ENCODE measurements at places on chromosomes 5 and 9.

DNA sequence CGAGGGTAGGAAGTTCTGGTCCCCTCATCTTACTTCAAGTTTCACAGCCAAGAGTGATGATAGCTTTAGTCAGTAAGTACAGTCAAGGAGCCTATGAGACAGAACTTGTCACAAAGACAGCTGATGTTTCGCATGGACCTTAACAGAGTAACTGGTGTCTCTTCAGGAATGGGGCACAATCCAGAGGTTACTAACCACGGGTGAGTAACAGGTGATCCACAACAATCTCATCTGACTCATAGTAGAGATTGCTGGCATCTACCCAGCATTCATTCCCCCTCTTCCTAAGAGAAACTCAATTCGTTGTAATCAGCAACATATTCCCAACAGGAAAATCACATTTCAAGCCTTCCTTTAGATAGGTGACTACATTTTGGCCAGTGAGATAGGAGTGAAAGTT lies 126.7 kb downstream of the SNX18 start:
- no peak for DNase-seq

DNA sequence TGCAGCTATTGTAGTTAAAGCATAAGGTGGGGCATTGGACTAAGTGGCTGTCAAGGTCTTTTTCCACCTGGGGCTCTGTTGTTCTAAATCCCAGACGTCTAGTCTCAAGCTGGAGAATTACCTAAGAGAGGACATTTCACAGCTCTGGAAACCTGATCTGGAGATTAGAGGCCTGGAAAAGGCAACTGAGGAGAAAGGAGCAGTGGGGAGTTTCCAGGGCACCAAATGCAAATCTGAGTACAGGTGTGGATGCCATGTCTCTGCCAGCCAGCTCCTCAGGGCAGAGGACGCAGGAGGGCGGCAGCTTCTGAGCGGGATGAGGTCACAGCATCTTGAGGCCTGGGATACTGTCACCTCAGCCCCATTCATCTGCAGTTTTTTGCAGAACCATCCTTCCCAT lies 65.2 kb downstream of the PPARGC1B start:
- DNase-seq = no peak

GRCh38 chr5:98334946-98335345 lies 438.5 kb upstream of the RGMB start:
- no peak for DNase-seq

GRCh38 chr5:109759306-109759705 lies 69.6 kb downstream of the MAN2A1 start:
- no peak for DNase-seq

GRCh38 chr5:39019254-39019653 lies 54.9 kb downstream of the RICTOR start:
- DNase-seq = no peak

GRCh38 chr9:124412228-124412575 lies 3.0 kb downstream of the PSMB7 start:
- DNase-seq = no peak

DNA sequence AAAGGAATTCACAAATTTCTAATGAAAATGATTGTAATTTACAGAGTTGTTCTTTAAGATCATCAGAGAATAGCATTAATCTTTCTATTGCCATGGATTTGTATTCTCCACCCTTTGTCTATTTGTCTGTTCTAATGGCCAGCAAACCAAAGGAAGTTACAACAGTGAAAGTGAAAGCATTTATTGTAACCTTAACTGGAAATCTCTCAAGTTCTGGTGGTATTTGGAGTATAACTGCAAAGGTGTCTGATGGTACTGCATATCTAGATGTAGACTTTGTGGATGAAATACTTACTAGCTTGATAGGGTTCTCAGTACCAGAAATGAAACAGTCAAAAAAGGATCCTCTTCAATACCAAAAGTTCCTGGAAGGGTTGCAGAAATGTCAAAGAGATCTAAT lies 21.7 kb downstream of the RMI1 start:
- no peak for DNase-seq

Data from left cardiac atrium (tissue), 4 donors.